ENCODE measurements at places on chromosomes 1 and 21. TPM values are rescaled to one million over a fixed set of nuclear protein-coding genes. Genes with fewer than 3 reads are reported as not detected.

The HES3 gene
- total RNA-seq: not detected

The HSD3B1 gene
- not detected for total RNA-seq

The ATP1A4 gene
- 0.39 TPM for total RNA-seq

The RAB25 gene
- not detected for total RNA-seq

The AMY1C gene
- not detected for total RNA-seq

The TFF3 gene
- total RNA-seq: 5.5 TPM

The ITSN1 gene
- total RNA-seq: 268 TPM

The GRHL3 gene
- not detected for total RNA-seq

- DNase-seq: no peak
These were observed 52.8 kb downstream of the SLC44A3 start for GRCh38 chr1:94872771-94873495.

DNA sequence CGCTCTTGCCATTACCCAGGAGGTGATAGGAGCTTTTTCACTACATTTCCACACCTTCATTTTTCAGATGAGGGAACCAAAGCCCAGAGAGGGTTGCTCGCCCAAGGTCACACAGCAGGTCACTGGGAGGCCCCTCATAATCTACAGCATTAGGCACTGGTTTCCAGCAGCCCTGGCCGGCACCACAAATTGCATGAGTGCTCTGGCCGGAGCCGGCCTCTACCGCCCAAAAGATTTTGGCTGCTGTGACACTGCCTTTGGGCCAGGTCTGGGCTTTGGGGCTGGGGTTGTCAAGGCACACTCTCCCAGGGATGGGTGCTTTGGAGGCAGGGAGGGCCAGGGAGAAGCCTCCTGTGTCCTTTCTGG lies 15.4 kb downstream of the DHRS3 start:
- no peak for DNase-seq

- DNase-seq: no peak
These were observed 5.7 kb upstream of the ACBD6 start for GRCh38 chr1:180507795-180508724.

DNA sequence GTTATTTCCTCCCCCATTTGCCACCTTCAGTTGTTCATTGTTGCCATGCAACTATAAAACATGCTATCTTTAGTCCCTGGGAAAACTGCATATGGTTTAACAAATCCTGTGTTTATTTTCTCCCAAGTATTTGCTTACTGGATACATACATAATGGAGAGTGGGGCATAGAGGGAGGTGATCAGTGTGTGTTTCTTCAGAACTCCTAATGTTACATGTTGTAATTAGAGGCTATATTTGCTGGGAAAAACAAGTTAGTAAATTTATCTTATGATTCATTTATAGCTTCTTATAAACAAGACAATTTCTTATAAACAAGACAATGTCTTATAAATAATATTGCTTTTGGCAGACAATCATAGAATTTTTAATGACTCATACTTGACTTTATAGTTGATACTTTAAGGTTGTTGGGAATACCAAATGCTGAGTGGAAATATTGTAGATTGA lies 7.3 kb upstream of the GIPC2 start:
- DNase-seq: no peak

DNA sequence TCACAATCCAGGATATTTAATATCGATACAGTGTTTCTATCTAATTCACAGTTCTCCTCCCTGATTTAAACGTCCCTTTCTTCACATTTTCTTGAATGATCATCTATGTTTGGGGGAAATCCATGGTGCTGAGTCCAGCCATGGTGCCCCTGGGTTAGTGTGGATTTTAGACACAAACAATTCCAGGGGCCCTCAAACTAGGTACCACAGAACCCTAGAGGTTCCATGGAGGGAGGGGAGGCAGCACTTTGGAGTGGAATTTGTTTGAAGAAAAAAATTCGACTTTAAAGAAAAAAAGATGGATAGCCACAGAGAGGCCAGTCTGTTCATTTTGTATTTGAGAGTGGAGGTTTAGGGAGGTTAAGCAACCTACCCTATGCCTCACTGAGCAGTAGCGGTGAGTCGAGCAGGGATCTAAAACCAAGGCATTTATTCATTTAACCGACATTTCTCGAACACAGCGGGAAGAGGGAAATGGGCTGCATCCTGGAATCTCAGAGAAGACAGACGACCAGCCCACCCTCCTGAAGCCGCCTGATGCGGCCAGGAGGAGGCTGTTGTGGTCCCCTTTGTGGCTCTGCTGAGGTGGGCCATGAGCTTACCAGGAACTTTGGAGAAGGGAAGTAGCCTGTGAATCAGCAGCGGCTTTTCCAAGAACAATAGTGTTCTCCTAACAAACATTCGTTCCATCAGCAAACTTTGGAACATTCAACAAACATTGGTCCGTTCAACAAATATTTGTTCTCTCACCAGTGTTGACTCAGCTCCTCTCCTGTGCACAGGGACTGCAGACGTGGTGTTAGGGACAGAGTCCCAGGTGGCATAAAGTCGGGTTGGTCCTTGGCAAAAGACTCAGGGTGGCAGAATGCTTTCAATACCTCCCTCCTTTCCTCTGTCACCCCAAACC lies 103.5 kb upstream of the ZBTB40 start:
- DNase-seq: no peak

DNA sequence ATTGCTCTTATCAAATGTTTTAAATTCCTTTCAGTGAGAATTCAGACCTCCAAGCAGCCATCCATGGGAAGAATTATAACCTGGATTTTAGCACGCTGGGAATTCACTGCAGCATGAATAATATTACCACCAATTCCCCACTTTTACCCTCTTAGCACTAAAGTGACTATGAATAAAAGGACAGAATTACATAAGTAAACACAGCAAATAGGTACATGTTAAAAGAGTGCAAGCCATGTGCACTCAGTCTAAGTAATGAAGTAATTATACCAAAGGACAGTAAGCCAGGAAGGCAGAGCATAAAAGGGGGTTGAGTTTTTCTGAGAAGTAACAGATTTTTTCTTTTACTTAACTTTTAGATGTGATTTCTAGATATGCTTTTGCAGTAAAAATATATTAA lies 176.3 kb downstream of the DENND1B start:
- no peak for DNase-seq

DNA sequence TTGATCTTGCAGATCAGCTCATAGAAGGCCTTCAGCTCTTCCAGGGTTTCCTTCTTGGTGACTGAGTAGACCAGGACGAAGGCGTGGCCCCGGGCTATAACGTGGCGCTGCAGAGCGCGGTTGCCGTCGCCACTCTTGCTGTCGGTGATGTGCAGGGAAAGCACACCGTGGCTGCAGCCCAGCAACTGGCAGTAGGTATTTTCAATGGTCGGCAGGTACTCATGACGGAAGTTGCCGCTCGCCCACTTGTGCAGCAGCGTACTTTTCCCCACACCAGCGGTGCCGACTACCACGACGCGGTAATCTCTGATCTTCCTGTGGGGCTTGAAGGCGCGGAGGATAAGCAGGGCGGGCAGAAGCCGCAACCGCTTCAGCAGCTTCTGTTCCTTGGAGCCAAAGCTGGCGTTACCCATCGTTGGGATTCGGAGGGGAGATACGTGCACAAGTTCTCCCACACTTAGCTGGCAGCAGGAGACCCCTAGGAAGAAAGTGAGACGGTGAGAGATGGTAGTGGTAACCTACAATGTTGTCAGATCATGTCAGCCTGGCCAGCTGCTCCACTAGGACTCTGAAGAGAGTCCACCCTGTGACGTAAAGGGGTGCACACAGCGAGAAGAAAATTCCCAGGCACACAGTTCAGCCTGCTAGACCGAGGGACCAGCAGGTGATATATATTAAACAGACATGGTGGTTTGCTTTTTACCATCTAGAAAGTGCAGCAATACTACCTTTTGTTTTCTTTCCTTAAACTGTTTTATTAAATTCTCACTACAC lies 3.4 kb downstream of the DIRAS3 start:
- DNase-seq: no peak

DNA sequence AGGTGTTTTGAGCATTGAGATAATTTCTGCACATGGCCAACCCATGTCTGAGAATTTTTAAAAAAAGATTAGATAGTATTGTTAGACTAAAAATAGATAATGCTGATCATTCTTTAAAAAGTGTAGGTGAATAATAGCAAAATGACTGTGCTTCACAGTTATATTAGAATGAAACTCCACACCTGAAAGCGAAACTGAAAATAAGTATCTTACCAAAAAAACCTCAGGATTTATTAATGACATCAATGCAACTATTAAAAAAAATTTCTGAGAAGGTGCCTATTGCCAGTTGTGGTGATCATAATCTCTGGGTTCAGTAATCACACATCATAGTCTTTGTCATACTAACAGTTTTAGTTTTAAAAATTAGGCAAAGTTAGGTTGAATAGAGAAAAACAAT lies 36.5 kb downstream of the PLA2G4A start:
- DNase-seq: no peak

DNA sequence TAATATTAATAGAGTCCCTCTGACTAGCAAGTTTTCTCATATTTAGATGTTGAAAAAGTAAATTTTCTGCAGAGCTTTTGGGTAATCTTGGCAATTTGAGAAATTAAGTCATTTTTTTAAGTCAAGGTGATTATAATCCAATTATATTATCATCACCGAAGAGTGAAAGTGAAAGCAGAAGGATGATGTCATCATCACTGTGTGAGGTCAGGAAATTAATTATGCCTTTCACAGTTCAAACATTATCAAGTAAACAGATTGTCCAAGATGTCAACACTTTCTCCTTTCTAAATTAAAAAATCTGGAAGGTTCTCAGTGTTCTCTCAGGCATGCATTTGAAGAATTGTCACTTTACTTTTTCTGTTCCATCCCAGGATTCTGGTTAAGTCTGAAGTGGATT lies 296.0 kb downstream of the TBX15 start:
- no peak for DNase-seq

DNA sequence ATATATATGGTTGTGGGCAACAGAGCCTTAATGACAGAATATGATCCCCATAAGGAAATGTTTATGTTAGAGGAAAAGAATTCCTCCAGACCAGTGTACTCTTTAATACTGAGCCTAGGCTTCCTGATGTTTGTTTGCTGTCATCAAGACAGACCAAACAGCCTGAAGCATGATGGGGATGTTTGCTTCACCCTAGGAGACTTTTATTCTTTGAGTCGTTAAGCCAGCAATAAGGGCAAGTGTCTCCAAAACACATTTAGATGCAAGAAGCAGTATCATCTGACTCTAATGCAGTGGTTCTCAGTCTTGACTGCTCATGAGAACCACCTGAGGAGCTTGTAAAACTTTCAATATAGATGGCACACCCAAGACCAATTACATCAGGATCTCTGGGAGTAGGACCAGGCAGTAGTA lies 33.1 kb downstream of the UBE2U start:
- DNase-seq: no peak

DNA sequence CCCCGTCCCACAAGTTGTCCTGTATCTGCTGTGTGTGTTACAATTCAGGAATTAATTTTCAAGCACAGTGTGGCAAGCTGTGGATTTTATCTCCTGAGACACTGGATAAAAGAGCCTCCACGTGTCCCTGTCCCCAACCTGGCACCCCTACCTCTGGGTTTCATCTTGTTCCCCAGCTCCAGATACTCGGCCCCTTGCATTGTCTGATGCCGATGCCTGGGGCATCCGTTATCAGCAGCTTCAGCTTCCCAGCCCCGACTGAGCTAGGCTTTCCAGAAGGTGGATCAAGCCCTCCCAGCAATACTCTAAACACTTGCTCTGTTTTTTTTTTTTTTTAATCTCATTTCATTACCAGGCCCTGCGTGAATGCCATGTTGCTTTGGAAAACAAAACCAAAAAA lies 159.4 kb downstream of the PLXNA2 start:
- no peak for DNase-seq

DNA sequence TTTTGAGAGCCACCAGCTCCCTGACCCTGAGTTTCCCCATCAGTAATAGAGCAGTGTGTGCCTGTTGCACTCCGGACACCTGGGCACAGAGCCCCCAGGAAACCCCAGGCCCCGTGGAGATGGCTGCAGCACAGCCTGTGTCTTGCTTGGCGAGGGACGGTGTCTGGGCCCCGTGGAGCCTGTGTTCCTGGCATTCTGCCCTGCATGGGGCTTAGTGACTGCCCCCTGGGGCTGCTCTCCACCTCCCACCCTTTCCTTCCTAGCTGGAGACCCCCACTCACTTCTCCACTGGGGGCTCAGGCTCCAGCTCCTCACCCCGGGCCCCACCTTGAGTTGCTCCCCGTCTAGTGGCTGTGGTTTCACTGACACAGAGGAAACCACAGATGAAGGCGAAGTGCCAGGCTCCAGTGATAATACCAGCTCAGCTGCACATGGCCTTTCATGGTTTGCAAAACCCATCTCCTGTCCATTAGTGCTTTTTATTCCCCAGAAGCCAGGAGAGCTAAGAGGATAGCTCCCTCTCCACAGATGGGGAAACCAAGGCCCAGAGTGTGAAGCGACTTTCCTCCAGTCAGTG lies 39.4 kb downstream of the DMRTB1 start:
- no peak for DNase-seq

- DNase-seq: no peak
These were observed 212.8 kb downstream of the PBX1 start for GRCh38 chr1:164771619-164772361.

- DNase-seq: no peak
These were observed 1636.8 kb downstream of the AMY1C start for GRCh38 chr1:105386489-105386888.

DNA sequence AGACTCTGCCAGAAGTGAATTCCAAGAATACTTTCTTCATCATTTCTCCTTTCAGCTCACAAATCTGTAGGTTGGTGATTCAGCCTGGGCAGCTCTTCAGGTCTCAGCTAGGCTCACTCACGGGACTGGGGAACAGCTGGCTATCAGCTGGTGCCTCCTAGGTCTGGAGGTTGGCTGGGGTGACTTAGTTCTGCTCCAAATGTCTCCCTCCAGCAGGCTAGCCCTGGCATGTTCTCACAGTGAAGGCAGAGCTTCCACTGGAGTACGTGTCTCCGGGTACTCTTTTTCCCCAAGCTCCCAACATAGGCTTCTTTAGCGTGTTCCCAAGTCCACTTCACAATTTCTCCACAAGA lies 12.5 kb upstream of the VAMP4 start:
- DNase-seq: no peak

DNA sequence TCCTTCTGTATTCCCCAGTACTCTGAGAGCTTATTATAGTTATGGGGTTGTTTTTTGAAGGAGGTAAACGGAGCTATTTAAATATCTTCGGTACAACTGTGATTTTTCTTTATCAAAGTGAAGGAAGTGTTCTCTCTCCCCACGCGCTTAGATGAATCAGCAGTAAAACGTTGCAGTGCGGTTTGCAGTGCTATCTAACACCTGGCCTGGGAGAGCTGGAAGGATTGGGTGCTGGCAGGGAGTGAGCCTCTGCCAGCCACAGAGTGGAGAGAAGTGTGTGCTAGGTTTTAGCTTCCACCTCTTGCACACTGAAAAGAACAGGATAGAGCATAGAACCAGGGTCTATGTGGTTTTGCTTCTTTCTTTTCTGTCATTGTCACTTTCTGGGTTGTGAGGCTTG lies 165.9 kb downstream of the SDCCAG8 start:
- DNase-seq: no peak

DNA sequence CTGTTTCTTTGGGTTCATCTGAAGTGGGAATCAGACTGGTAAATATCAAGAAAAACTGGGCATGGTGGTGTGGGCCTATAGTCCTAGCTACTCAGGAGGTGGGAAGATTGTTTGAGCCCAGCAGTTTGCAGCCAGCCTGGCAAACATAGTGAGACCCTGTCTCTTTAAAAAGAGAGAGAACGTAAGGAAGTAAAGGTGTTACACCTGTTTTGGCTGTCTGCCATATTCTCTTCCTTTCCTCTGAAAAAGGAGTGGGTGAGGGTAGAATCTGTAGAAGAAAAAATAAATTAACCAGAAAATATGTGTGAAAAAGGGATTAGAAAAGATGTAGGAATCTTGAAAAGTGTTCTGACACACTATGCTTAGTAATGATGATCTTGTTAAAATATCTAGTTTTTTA lies 20.0 kb downstream of the AHCYL1 start:
- DNase-seq: no peak

- no peak for DNase-seq
These were observed 52.2 kb upstream of the L1TD1 start for GRCh38 chr1:62142496-62142895.

- DNase-seq: no peak
These were observed 337.6 kb upstream of the SNX7 start for GRCh38 chr1:98323906-98324358.

All from mesenteric fat pad (tissue), 1 donor.